ENCODE measurements at places on chromosomes 4 and X.
A peak's percentile ranks its signal among the peaks of the same experiment; 100 is the strongest.

DNA sequence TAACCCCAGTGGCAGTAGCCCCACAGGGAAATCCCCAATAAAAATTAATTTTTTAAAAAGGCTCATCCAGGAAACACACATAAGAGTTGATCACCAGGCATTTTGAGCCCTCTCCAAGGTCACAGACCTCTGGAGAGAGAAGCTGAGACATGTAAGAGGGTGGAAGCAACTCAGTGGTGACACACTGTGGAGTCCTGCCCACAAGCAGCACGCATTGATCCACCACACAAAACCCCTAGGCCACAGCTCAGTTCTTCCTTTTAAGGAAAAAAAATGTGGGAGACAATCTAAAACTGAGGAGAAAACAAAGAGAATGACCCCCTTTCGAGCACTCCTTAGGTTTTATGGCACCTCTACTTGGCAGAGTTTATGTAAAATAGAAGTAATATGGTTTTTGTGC lies 71.7 kb upstream of the S100G start:
- no peak for DNase-seq

GRCh38 chrX:10098270-10098713 lies 58.5 kb upstream of the CLCN4 start:
- no peak for DNase-seq

DNA sequence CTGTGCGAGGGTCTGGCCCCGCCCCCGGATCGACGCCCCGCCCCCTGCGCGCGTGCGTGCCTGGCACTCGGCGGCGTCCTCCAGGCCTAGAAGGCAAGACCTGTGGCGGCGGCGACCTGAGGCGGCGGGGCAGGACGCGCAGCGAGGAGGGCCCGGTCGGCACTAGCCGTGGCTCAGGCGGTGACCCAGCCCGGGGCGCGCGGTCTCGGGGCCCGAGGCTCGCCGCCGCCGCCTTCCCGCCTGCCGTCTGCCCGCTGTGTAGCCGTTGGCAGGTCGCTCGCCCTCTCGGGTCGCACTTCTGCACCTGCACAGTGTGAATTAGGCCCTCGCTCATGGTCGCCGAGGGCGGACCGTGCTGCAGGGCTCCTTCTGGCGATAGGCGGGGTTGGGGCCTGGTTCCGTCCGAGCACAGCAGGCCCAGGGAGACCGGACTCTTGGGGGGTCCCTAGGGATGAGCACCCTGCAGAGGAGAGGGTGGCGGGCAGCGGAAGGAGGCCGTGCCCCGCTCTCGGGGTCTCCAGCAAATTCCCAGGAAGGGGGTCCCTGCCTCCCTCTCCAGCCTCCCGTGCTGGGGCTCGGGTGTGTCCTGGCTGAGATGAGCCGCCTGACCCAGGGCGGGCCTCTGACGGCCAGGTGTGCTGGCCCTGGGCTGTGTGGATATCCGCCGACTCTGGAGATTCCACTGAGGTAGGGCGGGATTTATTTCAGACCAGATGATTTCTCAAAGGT lies 557 bp upstream of the FAM53A start:
- peak; percentile 98 for DNase-seq

GRCh38 chr4:130043732-130044160 lies 947.8 kb downstream of the C4orf33 start:
- DNase-seq = no peak

GRCh38 chr4:145107126-145107525 lies 9.0 kb downstream of the ABCE1 start:
- DNase-seq = no peak

- no peak for DNase-seq
Measured at GRCh38 chrX:54640736-54641135, 110.7 kb downstream of the GNL3L start.

DNA sequence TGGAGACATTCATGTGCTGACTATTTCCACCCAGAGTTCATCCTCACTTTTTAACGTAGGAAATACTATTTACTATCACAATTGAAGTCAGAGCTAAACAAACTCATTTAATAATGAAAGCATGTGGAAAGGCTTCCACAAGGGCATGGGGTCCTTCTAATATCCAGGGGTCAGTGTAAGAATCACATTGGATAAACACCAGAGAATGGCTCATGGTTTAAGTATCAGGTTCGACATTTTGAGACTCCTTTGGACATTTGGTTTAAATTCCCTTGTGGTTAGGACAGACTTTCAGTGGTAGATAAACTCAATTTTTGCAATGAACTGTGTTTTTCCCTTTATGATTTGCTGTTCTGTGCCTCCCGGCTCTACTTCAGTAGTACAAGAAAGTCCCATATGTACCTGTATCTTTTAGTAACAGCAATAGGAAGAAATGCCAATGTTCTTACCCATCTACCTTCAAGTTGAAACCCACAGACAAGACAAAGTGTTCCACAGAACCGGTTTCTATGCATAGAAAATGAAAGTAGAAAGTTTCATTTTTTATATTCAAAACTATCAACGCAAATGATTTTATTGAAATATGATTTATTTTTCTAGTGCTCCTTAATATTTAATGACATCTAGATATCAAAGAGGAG lies 589.0 kb upstream of the FAM241A start:
- DNase-seq = no peak

GRCh38 chrX:117752745-117753144 lies 363.9 kb downstream of the KLHL13 start:
- DNase-seq = no peak

DNA sequence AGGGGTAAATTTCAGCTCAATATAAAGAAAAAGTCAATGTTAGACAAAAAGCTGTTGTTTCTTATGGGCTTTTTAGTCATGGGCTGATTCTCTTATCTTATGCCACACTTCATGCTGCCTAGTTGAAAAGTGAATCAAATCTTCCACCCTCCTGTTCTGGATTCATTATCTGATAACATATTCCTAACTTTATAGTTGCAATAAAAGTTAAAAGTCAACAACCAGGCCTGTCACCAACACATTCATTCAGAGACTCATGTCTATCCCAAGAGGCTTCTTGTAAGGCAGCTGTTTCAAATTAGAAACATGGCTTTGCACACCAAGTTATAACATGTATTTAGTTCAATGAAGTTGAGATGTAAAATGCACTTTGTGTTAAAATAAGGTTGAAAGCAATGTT lies 243.8 kb downstream of the ADAMTS3 start:
- no peak for DNase-seq

GRCh38 chrX:9890681-9891091 lies 76.5 kb upstream of the CLDN34 start:
- no peak for DNase-seq
